ENCODE measurements at places on chromosomes 7 and 10.
A peak's percentile ranks its signal among the peaks of the same experiment; 100 is the strongest.

- no peak for DNase-seq
Observed at GRCh38 chr7:143372070-143372469, 9.1 kb upstream of the ZYX start.

GRCh38 chr7:108156897-108157605 lies 26.9 kb upstream of the LAMB4 start:
- no peak for DNase-seq

GRCh38 chr10:23157239-23157681 lies 34.9 kb upstream of the PTF1A start:
- no peak for DNase-seq

DNA sequence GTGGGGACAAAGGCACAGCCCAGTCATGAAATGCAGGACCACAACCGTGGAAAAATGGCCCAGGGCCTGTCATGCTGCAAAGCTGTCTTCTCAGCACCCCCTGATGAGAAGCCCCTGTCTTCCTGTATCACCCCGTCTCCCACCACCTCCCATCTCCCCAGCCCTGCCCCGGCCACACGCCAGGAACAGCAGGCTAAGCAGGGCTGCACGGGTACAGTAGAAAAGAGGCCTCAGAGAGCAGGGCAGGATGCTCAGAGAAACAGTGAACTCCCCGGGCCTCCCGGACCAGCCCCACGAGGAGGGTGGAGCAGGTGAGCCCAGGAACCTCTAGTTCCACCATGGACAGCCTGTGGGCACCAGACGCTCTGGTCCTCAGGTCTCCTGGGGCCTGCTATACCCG lies 77.7 kb downstream of the FAM53B start:
- DNase-seq, result no peak

DNA sequence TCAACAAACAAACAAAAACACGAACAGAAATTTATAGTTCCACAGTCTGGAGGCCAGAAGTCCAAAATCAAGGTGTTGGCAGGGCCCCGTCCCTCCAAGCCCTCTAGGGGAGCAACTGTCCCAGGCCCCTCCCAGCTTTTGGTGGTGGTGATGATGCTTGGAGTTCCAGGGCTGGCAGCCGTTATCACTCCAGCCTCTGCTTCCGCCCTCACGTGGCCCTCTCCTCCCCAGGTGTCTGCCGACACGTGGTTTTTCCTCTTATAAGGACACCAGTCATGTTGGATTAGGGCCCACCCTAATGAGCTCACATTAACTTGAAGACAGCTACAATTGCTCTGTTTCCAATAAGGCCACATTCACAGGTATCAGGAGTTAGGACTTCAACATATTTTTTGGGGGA lies 49.7 kb downstream of the MICALL2 start:
- DNase-seq, result no peak

DNA sequence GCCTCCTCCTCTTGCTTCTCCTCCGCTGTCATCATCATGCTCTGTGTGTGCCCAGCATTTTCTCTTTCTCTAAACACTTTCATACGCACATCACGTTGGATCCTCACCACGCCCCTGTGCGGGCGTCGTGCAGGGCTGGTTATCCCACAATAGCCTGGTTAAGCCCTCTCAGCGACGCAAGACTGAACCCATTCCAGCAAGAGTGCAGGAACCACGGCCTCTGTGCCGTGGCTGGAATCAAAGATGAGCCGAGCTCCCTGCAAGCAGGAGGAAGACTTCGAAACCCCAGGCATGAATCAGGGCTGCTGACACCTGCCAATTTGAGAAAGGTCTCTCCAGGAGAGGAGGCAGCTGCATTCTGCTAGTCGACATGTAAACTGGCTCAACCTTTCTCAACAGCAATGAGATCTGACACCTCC lies 74.8 kb upstream of the FOXK1 start:
- no peak for DNase-seq

DNA sequence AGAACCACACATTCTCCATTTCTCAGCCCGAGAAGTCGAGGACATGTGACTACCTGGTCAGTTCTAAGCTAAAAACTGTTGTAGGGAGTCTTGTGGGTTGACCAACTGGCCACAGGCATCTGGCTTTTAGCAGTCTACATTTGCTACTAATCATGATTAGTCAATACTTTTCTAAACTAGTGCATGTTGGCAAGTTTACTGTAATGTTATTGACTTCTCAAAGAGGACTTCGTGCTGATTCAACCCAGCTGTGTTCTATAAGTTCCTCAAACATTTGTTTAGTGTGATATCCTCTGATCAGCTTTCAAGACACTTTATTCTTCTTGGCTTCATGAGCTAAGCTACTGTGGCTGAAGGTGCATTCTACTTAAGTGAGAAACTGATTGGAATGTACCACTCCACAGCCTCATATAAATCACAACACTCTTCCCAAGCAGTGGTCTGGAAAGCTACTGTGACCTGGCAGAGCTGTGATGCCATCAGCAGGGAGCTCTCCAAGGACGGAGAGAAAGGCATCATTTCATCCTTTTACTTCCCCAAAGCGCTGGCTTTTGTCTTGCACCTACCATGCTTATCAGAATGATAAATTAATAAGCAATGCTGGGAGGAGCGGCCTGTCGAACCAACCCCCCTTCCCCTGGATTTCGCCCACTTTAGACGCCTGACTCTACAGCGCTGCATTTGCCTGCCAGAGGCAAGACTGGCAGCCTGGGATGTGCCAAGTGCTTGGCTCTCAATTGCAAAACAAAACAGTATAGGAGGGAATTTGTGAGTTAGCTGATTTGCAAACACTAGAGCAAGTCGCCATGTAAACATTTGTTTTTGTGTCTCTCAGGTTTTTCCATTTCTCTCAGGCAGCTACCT lies 206.7 kb upstream of the PLXNA4 start:
- no peak for DNase-seq

DNA sequence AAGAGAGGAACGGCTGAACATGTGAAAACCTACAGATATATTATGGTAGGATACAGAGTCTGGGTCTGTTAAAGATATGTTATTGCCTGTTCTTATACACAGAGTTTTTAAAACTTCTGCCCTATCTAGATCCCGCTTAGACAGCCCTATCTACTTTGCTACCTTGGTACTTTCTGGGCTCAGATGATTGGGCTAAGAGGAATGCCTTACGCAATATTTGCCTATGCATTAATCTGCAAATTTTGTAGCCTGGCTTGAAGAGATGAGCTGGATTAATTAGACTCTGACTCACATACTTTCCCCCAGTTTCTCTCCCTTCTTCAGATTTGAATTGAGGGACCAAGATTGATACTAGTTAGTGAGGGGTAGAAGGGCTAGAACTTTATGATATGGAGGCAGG lies 33.6 kb upstream of the A1CF start:
- no peak for DNase-seq

DNA sequence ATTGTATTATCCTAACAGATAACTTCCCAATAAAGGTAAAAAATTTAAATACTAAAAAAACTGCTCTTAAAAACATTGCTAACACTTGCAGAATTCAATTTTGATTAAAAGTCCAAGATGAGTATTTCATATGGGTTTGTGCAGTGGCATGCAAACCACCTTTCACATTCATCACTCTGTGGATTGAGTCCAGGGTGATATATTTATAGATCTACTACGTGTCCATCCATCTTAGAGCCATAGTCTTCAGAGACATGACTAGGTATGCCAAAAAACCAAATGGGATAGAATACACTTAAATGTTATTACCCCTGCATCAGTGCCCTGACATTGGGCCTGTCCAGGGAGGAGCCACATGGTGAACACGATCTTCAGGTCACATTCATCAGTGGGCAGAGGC lies 96.0 kb downstream of the DOCK4 start:
- no peak for DNase-seq

DNA sequence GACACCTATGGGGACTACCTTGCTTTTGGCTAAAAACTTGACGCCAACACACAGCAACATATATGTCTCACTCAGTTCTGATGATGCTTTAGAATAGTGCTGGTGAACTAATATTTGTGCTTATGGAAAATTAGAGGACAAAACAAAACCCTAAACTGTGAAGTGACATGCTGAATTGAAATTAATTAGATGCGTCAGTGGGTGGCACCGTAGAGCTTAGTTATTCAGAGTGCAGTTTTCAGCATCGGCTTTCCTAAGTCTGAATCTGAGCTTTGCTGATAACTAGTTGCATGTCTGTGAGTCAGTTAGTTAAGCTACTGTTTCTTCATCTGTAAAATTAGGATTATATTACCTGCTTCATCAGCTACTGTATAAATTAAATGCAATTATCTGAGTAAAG lies 245.0 kb upstream of the SORCS1 start:
- DNase-seq, result no peak

GRCh38 chr7:31058122-31058521 lies 6.0 kb downstream of the ADCYAP1R1 start:
- DNase-seq, result peak; percentile 75

GRCh38 chr7:140062118-140062527 lies 628 bp downstream of the PARP12 start:
- no peak for DNase-seq

DNA sequence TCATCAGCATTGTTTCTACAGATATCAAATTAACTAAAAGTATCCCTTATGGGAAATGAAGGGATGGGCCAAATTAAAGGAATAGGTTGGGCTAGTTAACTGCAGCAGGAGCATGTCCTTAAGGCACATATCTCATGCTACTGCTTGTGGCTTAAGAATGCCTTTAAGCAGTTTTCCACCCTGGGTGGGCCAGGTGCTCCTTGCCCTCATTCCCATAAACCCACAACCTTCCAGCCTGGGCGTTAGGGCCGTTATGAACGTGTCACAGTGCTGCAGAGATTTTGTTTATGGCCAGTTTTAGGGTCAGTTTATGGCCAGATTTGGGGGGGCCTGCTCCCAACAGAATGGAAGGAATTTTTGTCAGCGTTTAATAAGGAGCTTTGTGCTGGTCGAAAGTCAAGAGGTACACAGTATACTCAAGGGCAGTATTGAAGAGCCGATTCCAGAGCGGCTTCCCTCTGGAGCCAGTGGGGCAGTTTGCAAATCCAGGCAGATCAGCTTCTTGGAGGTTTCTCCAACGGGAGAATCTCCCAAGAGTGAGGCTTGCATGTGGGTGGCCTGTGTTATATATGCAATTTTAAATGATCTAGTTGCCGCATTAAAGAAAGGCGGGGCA lies 7.7 kb downstream of the PFKP start:
- peak; percentile 52 for DNase-seq

DNA sequence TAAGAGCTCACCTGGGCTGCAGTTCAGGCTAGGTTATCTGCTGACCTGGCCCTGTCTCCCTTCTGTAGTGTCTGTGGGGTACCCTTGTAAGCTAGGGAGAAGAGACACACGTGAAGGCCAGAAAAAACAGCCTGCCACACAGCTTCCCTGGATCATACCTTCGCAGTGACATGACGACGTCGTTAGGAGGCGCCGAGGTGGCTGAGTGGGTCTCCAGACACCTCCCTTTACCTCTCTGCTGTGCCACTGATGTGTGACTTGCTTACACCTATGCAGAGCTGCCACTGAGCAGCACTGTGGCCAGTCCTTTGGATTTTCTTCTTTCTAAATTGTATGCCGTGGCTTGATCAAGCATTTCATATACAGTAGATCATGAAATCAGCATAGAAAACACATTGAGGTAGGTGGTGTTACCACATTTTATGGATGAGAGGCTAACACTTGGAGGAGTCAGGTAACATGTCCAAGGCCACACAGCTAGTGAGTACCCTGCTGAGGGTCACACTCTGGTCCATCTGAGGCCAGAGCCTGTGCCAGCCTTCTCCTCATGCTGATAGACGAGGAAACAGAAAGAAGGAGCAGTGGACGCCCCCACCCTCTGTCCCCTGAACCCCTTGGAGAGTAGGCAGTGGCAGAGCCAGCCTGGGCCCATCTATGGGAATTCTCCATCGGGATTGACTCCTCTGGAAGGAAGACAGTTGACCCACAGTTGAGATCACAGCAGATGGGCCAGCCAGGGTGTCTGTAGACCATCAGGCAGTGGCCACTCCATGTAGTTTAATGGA lies 23.1 kb downstream of the HTRA1 start:
- no peak for DNase-seq

GRCh38 chr7:132218876-132219275 lies 357.4 kb downstream of the PLXNA4 start:
- DNase-seq, result no peak

DNA sequence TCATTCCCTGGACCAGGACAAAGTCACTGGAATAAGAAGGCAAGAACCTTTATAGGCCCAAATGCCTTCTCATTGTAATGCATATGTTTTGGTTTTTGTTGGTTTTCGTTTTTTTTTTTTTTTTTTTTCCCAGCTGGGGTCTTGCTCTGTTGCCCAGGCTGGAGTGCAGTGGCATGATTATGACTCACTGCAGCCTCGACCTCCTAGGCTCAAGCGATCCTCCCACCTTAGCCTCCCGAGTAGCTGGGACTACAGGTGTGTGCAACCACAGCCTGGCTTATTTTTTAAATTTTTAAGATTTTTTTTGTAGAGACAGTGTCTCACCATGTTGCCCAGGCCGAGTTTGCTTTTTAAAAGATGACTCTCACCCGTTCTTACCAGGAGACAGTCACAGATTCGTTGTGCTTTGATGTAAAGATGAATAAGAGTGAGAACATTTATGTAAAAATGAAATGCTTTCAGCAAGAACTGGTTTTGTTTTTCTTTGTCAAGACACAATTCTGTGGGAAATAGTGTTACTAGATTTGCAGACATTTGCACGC lies 7.6 kb downstream of the IQCE start:
- no peak for DNase-seq

DNA sequence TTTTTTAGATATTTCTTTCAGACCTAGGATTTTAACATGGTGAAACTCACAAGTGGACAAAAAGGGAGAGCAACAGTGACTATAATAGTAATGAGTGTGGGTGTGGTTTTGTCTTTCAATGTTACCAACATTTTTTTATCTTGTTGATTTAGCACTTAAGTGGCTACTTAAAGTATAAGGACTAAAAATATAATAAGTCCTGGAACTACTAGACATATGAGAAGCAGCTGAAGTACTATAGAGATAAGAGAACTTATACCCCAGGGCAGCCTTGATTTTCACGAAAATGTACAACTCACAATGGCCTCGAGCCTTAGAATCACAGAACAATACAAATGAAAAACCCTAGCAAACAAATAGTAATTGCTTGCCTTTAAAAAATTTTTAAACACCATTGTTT lies 1151.8 kb downstream of the TYW1 start:
- no peak for DNase-seq

DNA sequence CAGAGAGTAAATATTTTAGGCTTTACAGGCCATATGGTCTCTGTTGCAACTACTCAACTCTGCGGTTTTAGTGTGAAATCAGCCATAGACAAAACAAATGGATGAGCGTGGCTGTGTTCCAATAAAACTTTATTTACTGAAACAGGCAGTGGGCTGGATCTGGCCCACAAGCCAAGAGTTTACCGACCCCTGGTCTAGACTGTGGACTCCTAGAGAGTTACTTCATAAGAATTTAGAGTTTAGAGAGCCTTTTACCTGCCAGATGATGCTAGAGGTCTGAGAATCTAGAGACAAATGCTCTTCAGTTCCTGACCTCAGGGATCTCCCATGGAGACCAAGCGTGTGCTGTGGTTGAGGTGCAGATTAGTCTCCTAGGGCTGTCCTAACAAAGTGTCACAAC lies 174.8 kb downstream of the PTEN start:
- no peak for DNase-seq

GRCh38 chr7:30180718-30181117 lies 45.9 kb downstream of the MTURN start:
- DNase-seq, result no peak

Data from islet precursor cell (in vitro differentiated cells).